AG20443 (cell line): ENCODE measurements at places on chromosomes 7 and 10.

- no peak for DNase-seq
These were observed 98.9 kb upstream of the SDK1 start for GRCh38 chr7:3201937-3202710.

DNA sequence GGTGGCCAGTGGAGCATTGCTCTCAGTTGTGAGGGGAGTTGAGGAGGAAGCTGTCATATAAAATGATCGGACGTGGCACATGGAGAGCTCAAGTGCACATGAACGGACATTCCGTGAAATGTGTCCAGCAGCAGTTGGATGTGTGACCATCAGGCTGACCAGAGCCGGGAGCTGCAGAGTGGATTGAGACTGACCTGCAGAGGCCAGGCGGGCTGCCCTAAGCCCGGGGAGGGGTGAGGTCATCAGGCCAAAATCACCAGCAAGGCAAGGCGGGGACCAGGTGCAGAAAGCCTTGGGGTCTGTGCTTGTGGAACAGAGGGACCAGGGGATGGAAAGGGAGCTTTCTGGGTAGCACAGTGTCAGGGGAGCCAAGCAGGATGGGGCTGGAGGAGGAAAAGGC is 279.5 kb downstream of the CELF2 start:
- DNase-seq: no peak

- no peak for DNase-seq
These were observed 51.6 kb upstream of the PDGFA start for GRCh38 chr7:571096-571717.

DNA sequence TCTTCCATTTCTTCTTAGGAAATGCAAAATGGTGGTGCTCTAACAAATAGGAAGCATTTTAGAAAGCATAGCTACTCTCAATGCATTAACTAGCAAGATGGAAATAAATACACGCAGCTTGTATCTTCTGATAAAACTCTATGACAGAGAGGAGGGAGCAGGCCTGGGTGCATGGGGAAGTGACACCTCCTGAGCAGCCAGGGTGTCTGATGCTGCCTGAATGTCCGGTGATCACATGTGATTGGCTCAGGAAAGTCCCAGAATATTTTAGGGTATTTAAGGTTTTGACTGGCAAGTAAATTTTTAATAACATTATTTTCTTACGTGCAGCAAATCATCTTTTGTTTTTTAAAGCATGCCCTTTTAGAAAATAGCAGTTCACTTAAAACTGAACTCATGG is 261.0 kb upstream of the KLF6 start:
- DNase-seq: no peak

GRCh38 chr10:50982989-50983388 is 91.3 kb upstream of the PRKG1 start:
- no peak for DNase-seq

- DNase-seq: no peak
These were observed 827.7 kb downstream of the SORCS3 start for GRCh38 chr10:105468759-105469158.

DNA sequence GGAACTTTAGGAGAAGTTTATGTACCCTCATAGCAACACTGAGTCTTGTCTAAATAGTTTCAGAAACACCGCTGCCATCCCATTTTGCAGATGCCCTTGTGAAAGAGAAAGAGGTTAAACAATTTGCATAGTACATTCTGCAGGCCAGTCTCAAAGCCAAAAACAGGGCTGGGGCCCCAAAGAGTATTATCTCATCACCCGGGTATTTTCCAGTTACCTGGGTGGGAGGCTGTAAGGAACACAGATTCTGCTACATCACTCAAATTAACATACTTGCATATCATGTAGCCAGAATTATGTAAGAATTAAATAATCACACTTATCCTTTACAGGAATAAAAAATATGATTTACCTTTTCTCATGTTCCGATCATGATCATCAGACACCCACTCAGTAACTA is 3.1 kb upstream of the FAM171A1 start:
- no peak for DNase-seq

GRCh38 chr7:5766321-5766761 is 15.1 kb downstream of the RNF216 start:
- DNase-seq: peak; percentile 57

DNA sequence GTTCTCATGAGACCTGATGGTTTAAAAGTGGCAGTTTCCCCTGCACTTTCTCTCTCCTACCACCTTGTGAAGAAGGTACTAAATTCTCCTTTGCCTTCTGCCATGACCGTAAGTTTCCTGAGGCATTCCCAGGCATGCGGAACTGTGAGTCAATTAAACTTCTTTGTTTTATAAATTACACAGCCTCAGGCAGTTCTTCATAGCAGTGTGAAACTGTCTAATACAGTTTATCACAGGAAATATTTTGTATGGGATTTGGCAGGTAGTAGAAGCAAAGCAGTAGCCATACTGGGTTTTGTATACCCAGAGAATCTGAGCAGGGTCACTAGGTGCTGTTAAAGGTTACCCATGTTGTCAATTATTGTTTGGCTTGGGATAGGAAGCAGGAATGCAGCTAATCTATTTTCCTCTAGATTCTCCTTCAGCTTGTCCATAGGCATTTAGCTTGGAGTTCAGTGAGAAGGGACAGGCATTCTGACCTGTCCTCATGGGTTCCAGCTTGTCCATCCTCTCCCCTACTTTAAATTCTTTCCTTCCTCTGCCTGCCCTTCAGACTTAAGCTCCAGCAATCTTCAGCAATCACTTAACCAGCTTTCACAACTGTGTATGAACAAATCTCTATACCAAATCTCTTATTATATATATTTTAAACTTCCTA is 186.7 kb downstream of the PCLO start:
- no peak for DNase-seq

DNA sequence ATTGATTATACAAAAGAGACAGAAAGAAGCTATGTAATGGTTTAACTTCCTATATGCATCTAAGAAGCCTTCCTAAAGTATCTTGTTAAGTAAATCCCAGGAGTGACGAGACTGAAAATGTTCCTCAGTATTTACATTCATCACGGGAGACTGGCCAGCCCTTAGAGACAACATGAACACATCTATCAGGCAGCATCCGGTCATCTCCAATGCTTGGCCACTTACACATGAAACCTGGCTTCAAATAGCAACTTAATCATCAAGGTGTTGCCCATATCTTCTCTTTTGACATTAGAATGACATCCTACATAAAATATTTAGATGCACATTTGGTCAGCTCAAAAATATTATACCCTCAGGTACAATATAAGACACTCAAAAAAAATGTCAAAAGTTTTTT is 33.8 kb downstream of the ERCC6 start:
- no peak for DNase-seq

DNA sequence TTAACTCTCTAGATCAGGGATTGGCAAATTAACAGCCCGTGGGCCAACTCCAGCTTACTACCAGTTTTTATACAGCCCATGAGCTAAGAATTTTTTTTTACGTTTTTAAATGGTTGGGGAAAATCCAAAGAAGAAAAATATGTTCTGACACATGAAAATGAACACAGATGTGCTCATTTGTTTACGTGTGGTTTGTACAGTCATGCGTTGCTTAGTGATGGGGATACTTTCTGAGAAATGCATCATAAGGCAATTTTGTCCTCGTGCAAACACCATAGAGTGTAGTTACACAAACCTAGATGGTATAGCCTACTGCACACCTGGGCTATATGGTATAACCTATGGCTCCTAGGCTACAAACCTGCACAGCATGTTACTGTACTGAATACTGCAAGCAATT is 8.3 kb upstream of the SMKR1 start:
- DNase-seq: peak; percentile 54

GRCh38 chr7:151849008-151849878 is 27.7 kb downstream of the PRKAG2 start:
- DNase-seq: no peak

DNA sequence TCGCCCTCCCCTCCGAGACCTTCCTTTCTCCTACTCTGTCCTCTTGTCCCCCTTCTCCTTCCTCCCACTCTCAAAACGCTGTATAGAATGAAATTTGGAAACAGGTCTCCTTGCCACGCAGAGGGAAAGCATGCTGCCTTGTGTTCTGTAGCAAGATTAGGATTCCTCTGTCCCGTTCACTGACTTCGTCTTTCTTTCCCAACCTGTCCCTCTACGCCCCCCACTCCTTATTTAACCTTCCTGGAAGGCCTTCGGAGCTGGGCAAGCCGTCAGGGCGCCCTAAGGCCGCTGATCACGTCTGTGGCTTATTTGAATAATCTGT is 1.3 kb downstream of the HOXA9 start:
- no peak for DNase-seq

DNA sequence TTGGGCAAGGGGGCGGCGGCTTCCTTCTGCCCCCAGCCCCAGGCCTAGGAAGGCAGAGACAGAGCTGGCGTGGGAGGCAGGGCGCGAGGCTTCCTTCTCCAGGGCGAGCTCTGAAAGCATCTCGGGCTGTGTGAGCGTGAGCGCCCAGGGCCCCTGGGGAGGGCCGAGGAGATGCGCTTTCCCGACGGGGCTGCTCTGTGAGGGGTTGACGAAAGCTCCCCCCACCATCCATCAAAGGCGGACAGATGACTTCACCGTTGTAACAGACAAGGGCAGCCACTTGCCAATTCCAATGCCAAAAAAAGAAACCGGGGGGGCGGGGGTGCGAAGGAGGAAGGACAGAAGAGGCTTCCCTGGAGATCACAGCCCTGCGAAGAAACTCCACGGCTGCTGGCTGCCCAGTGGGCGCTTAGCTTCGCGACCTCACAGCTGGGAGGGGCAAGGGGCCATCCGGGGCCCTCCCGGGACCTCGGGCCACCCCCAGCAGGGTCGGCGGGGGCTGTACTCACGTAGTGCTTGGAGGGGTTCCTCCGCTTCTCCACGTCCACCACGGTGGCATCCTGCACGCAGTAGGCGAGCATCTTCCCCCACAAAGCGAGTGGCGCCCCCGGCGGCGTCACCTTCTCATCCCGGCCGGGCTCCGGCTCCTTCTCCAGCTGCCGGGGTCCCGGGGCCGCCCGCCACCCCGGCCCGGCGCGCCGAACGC is 537 bp downstream of the SH3PXD2A start:
- DNase-seq: peak; percentile 51

- no peak for DNase-seq
These were observed 115.3 kb downstream of the ST7 start for GRCh38 chr7:117068511-117069145.

GRCh38 chr10:104811166-104811565 is 170.1 kb downstream of the SORCS3 start:
- DNase-seq: no peak

DNA sequence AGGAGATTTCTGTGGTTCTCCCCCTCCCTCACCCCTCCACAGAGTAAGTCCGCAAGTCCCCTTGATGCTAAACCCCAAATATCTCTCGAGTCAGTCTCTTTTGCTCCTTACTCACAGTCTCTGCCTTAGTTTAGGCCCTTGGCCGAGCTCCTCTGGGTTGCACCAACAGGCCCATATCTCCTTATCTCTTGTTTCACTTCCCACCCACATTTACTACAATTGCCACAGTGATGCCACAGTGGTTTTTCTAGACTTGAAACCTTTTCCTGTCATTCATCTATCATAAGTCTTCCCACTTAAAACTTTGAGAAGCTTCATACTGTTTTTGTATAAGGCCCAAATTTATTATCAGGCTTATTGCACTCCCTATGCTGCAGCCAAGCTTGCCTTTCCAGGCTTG is 23.4 kb upstream of the NME8 start:
- no peak for DNase-seq

GRCh38 chr10:73931767-73932619 is 21.1 kb downstream of the PLAU start:
- no peak for DNase-seq

DNA sequence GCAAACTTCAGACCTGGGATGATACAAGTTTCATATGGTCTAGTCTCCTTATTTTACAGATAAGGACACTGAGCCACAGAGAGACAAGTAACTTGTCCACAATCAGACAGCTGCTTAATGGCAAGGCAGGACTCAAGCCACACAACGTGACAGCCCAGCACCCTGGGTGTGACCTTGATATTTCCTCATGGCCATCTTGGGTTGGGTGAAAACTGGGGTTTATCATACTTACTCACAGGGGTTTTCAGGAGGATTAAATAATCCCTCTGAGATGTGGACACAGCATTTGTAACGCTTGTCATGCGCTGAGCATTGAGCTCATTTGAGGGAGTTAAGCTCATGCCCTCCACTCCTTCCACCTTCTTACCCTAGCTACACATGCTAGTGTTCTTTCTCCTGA is 58.0 kb downstream of the ABLIM1 start:
- DNase-seq: no peak

DNA sequence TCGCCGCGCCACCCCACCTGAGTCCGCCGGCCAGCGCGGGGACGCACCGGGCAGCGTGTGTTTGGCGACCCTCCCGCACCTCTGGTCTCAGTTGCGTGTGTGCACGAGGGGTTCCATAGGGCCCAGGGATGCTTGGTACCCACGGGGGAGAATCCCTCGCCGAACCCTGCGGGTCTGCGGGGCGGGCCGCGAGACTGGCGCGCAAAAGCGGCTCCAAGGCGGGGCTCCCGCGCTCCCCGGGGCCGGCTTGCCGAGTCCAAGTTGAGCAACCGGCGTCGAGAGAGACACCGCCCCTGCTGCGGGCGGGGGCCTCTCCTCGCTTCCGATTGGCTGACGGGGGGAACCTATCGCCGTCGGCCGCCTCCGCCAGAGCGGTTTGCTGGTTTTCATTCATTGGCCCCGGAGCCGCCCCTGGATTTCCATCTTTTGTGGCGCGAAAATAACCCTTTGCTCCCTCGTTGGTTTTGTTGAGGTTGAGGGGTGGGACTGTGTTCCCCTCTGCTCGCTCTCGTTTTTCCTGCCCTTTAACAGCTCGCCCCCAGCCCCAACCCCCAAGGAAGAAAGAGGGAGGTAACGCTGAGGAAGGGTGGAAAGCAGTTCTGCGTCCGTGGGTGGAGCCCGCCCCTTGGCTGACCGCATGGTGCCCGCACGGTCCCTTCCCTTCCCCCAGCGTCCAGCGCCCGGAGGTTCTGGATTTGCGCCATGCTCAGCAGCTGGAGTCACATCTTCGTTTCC is 4.0 kb upstream of the IGF2BP3 start:
- peak; percentile 97 for DNase-seq

GRCh38 chr10:62545160-62546066 is 171.2 kb downstream of the ZNF365 start:
- DNase-seq: peak; percentile 67

DNA sequence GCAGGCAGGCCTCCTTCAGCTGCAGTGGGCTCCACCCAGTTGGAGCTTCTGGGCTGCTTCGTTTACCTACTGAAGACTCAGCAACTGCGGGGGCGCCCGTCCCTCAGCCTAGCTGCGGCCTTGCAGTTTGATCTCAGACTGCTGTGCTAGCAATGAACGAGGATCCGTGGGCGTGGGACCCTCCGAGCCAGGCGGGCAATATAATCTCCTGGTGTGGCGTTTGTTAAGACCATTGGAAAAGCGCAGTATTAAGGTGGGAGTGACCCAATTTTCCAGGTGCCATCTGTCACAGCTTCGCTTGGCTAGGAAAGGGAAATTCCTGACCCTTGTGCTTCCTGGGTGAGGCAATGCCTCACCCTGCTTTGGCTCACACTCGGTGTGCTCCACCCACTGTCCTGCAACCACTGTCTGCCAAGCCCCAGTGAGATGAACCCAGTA is 159.2 kb upstream of the FOXP2 start:
- DNase-seq: no peak

DNA sequence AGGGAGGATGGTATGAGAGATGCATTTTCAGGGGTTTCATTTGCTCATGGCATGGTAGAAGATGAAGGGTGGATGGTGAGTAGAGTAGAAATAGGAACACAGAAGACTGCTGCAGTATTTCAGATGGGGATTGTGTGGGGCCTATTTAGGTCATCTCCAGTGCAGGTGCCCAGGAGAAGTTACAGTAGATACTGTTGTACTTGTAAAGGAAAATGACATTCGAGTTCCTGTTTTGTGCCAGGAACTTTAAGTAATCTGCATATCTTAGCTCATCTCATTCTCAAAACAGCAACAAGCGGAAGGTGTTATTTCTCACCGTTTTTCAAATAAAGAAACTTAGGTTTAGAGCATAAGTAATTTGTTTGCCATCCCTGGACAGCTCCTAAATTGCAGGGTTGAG is 156.2 kb downstream of the AUTS2 start:
- no peak for DNase-seq
